CD4-positive, alpha-beta T cell treated with Interleukin-15 for 1 hour (primary cell): ENCODE measurements at places on chromosomes 11 and 22.

DNA sequence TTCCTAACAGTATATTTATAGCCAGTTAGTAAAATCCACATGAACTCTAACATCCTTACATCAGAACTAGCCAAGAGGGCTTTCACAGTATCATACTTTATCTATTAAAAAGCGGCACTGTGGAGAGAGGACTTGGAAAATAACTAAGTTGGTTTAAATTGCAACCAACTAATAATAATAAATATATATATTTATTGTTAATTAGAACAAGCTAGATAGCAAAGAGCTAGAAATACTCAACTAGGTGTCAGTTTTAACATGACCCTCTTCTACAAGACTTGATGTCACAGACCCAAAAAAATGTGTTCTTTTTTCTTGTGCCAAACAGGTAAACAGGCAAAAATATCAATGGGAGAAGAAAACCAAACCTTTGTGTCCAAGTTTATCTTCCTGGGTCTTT, at the start of gene OR2D3:
OR2D3 (plus strand) TSS at position 301 of the 400 bp plus-strand sequence; CDS start at position 301, 0 bp downstream.
- no peak for DNase-seq

DNA sequence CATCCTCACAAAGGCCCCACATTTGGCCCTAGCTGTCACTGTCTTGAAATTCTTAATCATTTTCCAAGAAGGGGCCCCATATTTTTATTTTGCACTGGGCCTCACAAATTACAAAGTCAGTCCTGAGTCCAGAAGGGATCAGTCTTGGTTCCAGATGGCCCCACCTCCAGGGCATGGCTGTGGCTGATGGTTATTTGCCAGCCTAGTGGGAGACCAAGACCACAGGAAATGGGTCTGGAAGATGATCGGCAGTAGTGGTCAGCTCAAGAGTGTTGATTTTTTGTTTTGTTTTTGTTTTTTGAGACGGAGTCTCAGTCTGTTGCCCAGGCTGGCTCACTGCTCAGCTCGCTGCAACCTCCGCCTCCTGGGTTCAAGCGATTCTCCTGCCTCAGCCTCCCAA, 47.1 kb upstream of the EMID1 start:
- DNase-seq, result no peak

- DNase-seq, result no peak
These were observed 67.7 kb downstream of the IGLL5 start for GRCh38 chr22:22955276-22955798.

DNA sequence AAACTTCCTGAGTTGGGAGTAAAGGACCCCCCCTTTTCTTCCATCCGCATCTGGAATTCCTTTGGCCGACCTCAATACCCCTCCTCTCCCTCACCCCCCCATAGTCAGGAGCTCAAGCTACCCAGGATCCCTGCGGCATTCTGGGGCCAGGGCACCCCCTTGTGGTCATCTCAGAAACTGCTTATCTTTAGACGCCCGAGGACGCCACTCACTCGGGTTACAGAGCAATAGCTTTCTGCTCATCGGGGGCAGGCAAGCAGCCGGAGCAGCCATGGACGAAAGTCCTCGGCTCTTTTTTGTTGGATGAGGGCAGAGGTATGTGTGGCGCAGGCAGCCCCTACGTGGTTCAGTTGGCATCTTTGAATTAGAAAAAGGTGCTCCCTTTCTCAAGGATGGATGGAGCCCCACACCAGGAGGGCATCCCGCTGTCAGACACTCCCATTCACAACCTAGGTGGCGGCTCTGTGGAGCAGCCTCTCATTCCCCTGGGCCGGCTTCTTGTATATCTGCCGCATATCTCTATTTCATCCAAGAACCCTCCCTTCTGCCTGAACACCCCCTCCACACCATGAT, 2.3 kb downstream of the C1QTNF5 start:
- peak; percentile 57 for DNase-seq

DNA sequence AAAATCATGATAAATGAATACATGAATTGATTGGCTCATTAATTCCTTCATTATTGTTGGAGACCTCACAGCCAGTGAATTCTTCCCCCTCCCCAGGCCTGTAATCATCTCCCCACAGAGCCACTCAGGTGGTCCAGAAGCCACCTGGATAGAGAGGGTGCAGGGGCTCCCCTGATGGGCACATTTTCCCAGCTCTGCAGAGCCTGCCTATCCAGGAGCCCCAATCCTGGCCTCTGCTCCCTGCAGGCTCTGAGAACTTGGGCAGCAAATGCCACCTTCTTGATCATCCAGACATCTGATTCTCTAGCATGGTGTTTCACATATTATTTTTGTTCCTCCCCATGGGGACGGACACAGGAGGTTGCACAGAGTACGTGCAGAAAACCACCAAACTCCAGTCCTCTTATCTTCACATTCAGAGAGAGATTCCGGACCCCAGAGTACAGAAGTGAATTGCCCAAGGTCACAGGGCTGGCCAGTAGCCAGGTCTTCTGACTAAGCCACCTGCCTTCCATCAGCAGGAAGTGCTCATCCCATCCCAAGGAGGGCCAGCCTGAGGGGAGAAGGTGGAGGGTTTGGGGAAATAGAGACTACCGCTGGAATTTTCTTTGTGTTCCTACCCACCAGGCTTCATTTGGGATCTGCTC, 348.0 kb downstream of the BUD13 start:
- no peak for DNase-seq

DNA sequence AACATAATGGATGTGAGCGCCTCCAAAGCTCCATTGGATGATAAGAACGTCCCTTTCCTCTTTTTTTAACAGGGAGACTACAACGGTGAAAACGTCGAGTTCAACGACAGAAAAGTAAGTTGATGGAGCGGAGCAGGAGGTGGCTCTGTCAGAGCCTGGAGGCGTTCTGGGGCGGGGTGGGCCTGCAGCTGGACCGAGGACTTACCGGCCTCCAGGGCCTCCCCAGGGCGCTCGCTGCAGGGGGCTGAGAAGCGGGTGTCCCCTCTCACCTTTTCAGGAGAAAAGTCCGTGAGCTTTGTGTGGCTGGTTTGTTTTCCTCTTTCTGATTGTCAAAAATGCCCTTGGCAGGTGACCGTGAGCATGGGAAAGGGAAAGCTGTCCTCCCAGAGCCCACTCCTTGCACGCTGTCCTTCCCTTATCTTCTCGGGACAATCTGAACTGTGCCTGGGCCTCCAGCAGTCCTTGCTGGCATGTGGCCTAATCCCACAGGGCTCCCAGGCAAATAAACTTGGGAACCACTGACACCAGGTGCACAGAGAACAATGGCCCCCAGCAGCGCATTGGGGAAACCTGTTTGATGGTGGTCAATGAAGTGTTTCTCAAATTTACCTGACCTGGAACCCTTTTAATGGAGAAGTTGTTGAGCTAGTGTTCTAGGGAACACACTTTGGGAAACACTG, 38.4 kb downstream of the ANO1 start:
- DNase-seq, result no peak

GRCh38 chr11:119115484-119116234, 5.7 kb upstream of the HINFP start:
- peak; percentile 61 for DNase-seq

- no peak for DNase-seq
These were observed 1273.8 kb downstream of the FAM181B start for GRCh38 chr11:81459766-81460306.

DNA sequence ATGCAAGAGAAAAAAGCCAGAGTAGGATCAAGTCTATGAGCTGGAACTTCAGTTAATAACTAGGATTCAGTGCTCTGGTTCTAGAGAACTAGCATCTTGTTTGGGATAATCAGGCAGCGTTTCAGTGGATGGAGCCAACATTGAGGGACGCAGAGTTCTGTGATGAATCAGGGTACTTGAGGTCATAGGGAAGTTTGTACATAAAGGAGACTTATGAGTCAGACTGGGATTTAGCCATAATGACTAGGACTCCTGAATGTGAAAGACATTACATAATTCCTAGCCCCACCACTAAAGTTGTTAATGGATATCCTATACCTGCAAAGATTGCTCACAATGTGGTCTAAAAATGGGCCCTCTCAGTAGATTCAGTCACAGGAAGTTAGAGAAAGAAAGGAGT, 6.8 kb downstream of the SLN start:
- DNase-seq, result no peak

DNA sequence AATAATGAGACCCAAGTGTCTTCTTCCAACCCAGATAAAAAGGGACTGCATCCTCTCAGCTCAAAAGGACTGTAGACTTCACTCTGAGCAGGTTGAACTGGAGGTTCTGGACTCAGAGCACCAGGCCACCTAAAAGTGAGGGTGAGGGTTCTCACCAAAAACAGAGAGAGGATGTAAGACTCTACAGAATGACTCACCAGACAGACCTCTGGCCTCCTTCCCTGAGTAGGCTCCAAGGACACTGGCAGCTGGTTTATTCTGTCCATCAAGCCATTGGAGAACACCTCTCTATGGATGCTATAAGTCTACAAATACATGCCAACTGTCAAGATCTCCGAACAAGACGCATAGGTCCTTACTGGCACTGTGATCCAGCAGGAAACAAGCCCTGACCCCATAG, 27.2 kb downstream of the FEZ1 start:
- DNase-seq, result no peak

DNA sequence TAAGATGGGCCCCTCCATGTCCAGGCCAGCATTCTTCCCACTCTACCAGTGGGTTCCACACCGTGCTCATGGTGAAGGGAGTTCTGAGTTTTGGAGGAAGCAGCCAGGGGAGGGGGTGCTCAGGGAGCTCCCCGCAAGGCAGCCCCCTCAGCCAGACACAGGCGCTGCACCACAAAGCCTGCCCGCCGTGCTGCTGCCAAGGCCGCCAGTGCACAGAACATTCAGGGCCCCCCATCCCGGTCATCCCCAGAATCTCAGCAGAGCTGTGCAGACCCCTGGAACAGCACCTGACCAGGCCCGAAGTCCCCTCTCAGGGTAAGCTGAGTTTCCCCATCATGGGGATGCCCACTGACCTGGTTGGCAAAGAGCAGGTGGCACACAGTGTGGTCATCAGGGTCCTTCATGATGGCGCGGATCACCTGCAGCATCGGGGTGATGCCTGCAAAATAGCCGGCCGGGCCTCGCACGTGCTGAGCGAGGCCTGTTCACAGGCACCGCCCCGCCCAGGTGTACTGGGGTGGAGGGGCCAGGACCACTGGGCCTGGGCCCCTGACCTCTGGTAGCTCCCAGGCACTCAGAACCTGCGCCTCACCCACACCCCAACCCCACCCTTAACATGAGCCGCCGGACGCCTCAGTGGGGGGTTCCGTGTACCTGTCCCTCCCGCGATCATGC, 12.4 kb upstream of the POLDIP3 start:
- no peak for DNase-seq

GRCh38 chr11:2164861-2165555, 4.0 kb upstream of the INS start:
- DNase-seq, result no peak

DNA sequence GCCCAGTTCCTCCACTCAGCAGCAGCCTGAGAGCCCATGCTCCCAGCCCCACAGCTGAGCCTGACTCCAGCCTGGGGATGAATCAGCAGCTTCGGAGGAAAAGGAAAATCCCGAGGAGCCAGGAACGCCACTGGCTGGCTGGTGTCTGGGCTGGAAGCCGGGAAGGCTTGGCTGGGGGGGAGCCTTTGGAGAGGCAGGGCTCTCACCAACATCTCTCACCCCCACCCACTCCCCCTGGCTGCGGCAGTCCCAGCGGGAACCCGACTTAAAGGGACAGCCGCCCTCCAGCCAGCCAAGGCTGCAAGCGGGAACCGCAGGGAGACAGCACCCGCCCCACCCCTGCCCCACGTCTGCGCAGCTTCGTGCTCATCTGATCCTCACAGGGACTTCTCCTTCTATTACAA, 28.4 kb downstream of the KIAA0930 start:
- no peak for DNase-seq

GRCh38 chr11:94152678-94153065, 24.0 kb downstream of the PANX1 start:
- DNase-seq, result no peak

- peak; percentile 34 for DNase-seq
These were observed 88.6 kb upstream of the CRYBB3 start for GRCh38 chr22:25110846-25111578.

DNA sequence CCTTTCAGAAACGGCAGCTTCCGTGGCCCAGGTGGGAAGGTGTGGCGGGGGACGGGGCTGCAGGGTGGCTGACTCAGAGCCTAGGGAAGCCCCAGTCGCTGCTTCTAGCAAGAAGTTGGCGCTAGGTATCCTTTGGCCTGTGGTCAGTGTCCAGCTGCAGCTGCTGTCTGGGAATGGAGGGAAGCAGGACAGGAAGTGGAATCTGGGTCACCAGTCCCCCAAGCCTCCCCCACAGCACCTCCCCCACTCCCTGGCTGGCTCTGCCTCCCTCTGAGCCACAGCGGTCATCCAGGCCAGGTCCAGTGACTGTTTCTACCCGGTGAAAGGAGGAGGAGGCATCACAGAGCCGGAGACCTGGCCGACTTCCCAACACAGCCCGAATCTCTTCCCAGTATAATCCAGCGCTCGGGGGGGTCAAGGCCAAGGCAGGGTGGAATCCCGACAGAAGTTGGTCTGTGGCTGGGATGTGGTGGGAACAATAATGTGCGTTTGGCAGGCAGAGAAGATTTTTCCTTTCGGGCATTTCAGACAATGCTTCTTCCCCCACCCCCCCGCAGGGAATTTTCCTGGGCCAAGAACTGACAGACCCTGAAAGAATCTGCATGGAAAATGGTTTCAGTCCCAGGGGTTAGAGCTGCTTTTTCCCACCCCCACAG, 45.1 kb downstream of the C11orf96 start:
- DNase-seq, result no peak

DNA sequence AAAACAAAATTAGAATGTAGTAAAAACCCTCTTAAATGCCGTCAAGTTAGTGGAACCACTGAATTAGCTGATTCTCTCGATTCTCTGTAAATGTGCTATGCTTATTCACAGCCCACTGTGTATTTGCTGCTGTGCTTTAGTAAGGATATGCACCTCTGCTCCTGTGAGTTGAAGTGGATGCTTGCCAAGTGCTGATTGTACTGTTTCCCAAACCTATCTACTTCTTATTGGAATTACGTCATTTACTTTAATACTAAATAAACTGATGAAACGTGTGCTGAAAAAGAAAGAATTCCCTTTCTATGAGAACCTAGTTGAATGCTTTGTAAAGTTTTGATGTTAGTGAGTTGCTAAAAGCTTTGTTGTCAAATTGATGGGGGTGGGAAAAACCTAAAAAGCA, 158.4 kb downstream of the LRRC4C start:
- DNase-seq, result no peak

- no peak for DNase-seq
These were observed 88.1 kb downstream of the XRRA1 start for GRCh38 chr11:74860743-74861142.

GRCh38 chr11:73469401-73469800, 93.2 kb downstream of the RELT start:
- DNase-seq, result no peak

DNA sequence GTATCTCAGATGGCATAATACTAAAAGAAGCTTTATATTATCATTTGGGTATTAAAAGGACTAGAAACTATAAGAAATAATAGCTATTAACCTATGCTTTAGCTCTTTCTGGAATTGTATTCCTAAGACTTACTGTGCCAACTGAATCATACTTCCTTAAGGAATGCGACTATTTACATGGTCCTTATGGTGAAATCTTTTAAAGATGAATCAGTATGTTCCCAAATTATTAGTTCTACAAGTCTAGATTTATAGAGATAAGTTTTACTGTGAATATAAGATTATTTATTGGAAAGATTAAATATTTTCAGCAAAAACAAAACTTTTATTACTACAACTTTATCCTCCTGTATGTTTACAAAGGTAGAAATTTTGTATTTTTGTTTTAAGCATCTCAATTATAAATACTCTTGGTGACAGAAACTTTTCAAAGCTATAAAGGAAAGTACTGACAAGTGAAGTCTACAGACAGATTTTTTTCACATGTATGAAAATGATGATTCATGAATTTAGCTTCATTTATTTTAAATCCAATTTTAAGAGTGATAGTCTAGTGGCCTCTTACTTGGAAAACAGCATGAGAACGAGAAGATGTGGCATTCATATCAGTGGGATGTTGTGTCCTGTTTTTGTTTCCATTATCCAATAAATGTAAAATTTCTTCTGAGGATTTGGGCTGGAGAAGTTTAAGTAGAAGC, 17.8 kb downstream of the KIF18A start:
- DNase-seq, result no peak
